B cell (primary cell): ENCODE measurements at places on chromosomes 1 and 21. TPM values are rescaled to one million over a fixed set of nuclear protein-coding genes. Genes with fewer than 3 reads are reported as not detected.
A peak's percentile ranks its signal among the peaks of the same experiment; 100 is the strongest.

DNA sequence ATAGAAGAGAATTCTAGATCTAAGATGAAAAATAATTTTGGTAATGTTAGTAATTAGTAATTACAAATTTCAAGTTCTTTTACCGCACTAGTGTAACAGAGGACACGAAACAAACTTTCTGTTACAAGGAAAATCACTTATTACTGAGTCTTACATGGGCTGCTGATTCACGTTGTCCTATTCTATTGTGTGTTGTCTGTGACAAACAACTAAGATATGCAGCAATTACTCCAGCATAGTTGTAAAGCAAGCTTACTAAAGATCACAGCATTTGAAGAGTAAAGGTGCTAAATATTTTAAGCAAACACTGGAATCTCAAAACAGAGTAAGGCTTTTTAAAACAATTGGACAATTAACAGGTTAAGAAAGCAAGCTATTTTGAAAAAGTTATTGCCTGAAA is 502.3 kb downstream of the KCNT2 start:
- H3K4me3 ChIP-seq, result no peak overlapping the region
- H3K4me1 ChIP-seq, result no peaks in the 10 kb centered on the region
- no peaks in the 10 kb centered on the region for H3K36me3 ChIP-seq
- DNase-seq, result no peak

- no peak for DNase-seq
- no peak overlapping the region for H3K4me3 ChIP-seq
- H3K27me3 ChIP-seq, result peaks cover 15% of the 10 kb centered on the region
- H3K27ac ChIP-seq, result no peak overlapping the region
These were observed 1.2 kb downstream of the TNFRSF8 start for GRCh38 chr1:12064073-12064969.

DNA sequence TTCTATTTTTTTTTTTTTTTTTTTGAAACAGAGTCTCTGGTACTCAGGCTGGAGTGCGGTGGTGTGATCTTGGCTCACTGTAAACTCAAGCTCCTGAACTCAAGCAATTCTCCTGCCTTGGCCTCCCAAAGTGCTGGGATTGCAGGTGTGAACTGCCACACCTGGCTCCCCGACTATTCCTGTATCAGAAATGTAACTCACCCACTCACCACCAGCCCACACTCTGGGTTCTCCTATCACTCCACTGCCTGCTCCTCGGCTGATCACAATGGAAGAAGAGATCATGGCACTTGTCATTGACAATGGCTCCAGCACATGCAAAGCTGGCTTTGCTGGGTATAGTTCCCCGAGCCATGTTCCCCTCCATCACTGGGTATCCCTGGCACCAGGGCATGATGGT is 15.9 kb downstream of the RABIF start:
- H3K36me3 ChIP-seq, result peaks cover under 1% of the 10 kb centered on the region
- H3K27ac ChIP-seq, result no peak overlapping the region
- no peak overlapping the region for H3K4me3 ChIP-seq
- H3K4me1 ChIP-seq, result no peaks in the 10 kb centered on the region
- no peak for DNase-seq

DNA sequence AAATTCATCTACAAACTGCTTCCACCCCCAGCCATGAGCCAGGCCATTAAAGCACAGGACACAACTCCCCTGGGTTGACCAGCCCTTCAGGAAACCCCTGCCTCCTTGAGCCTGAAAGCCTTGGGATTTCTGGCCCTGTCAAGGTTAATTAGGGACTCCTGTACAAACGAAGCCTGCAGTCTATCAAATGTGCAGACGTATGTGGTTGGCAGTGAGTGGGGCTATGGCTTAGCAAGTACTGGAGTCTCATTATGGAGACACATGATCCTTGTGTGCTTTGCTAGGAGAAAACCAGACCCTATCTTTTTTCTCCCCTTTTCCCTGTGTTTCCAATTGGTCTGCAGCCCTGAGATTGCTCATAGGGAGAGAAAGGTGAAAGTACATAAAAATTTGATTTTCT is 588.3 kb upstream of the USP24 start:
- H3K36me3 ChIP-seq, result no peaks in the 10 kb centered on the region
- H3K27me3 ChIP-seq, result no peaks in the 10 kb centered on the region
- H3K27ac ChIP-seq, result no peak overlapping the region
- no peak overlapping the region for H3K4me3 ChIP-seq

DNA sequence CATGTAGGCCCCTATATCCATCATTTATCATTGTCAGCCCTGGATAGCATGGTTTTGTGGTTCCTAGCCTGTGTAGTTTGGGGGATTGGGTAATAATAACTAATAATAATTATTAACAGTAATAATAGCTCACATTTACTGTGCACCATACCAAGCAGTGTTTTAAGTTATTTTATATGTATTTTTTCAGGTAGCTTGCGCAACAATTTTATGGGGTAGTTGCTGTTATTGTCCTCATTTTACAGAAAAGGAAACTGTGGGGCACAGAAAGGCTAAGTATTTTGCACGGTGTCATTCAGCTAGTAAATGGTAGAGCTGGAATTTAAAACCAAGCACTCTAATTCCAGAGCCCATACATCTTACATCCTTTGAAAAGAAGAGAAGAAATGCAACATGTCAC is 179.8 kb downstream of the HS2ST1 start:
- no peak for DNase-seq
- H3K27ac ChIP-seq, result no peak overlapping the region
- no peaks in the 10 kb centered on the region for H3K36me3 ChIP-seq

DNA sequence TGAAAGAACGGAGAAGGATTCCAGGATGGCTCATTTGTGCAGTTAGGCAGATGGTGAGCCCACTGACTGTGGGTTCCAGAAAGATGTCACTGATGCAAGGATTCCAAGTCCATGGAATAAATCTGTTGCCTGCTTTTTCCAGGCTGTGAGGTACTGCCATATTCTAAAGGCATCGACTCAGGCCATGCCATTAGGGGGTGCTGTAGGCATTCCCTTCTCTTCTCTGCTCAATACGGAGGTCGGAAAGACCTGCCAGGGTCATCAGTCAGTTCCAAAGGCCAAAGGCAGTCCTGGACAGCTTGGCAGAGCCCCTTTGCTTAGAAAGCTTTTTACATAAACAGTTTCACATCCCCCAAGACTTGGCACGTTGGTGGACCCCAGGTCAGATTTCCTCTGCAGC is 31.7 kb upstream of the TMEM125 start:
- H3K36me3 ChIP-seq, result no peaks in the 10 kb centered on the region
- no peak overlapping the region for H3K4me3 ChIP-seq
- peaks cover 27% of the 10 kb centered on the region for H3K4me1 ChIP-seq

- no peaks in the 10 kb centered on the region for H3K36me3 ChIP-seq
- H3K4me1 ChIP-seq, result no peaks in the 10 kb centered on the region
- H3K4me3 ChIP-seq, result no peak overlapping the region
These were observed 241.6 kb upstream of the DUSP10 start for GRCh38 chr1:221983444-221983843.

GRCh38 chr1:204607910-204608309 is 77.6 kb downstream of the LRRN2 start:
- H3K27ac ChIP-seq, result no peak overlapping the region
- H3K36me3 ChIP-seq, result no peaks in the 10 kb centered on the region
- no peaks in the 10 kb centered on the region for H3K4me1 ChIP-seq

GRCh38 chr1:119940697-119941096 is 44.4 kb upstream of the ADAM30 start:
- no peak overlapping the region for H3K4me3 ChIP-seq
- no peaks in the 10 kb centered on the region for H3K27me3 ChIP-seq

DNA sequence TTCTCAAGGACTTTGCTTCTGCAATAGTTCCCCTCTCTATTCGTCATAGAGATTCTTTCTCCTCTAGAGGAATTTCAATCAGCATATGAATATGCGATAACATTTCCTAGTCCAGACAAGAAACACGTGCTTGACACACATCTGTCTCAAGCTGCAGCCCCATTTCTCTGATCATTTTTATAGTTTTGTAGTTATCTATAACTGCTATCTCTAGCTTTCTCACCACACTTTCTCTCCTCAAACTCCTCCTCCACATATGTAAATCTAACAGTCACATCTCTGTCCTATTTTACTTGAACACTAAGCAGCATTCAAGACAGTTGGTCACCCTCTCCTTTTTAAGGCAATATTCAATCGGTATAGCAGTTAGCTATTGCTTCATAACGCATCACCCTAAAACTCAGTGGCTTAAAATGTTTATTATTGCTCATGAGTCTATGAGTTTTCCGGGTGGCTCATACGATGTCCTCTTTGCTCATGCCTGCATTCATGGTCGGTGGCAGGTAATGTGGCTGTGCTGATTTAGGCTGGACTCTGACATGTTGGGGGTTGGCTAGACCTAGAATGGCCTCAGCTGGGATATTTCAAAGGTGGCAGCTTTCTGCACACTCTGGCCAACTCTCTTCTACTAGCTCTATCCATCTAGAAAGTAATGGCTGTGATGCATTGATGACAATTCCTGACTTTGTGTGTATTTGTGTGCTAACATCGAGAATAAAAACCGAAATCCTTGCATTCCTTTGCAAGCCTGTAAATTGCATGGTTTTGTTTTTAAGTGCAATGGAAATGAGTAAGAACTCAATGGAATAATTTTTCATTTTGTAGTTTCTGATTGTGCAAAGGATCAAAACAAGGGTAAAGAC is 20.6 kb downstream of the ATP6V1G3 start:
- DNase-seq, result no peak
- peaks cover 34% of the 10 kb centered on the region for H3K4me1 ChIP-seq
- no peaks in the 10 kb centered on the region for H3K27me3 ChIP-seq
- H3K36me3 ChIP-seq, result no peaks in the 10 kb centered on the region
- peak overlapping the region; percentile 14 for H3K27ac ChIP-seq

DNA sequence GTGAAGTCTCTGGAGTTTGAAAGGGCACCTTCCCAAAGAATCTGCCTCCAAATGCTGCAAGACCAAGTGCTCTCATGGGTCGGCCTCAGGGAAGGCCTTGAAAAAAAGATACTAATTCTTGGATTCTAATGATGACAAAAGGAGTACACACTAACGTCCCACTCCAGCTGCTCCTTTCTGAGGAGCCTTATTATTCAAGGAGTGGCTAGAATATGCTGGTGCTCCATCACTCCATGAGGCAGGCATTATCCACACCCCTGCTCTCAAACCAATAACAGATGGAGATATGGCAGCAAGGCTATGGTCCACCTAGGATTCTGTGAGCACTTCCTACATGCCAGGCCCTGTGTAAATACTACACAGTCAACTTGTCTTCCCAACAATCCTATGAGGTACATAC is 54.4 kb downstream of the FAM78B start:
- H3K36me3 ChIP-seq, result no peaks in the 10 kb centered on the region
- no peak overlapping the region for H3K27ac ChIP-seq
- no peak overlapping the region for H3K4me3 ChIP-seq
- no peaks in the 10 kb centered on the region for H3K27me3 ChIP-seq
- no peak for DNase-seq

DNA sequence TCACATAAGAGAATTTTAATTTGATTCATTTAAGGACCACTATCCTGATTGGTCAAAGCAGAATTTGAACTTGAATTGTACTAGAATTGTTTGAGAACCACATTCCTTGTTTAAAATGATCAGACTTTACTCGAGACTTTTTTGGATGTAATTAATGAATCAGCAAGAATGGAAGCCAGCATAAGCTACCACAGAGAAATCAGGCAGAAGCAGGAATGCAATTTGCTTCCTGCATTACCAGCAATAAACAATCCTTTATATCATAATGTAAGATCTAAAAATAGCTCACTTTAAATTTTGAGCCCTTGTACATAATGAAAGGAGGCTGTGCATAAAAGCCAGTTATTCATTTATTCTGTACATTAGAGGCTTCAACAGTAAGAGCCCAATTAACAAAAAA is 119.8 kb upstream of the BACE2 start:
- no peak for DNase-seq
- H3K27me3 ChIP-seq, result no peaks in the 10 kb centered on the region
- H3K36me3 ChIP-seq, result no peaks in the 10 kb centered on the region
- H3K27ac ChIP-seq, result no peak overlapping the region
- no peaks in the 10 kb centered on the region for H3K4me1 ChIP-seq
- H3K4me3 ChIP-seq, result no peak overlapping the region

- H3K4me1 ChIP-seq, result no peaks in the 10 kb centered on the region
- no peaks in the 10 kb centered on the region for H3K27me3 ChIP-seq
- H3K36me3 ChIP-seq, result no peaks in the 10 kb centered on the region
- no peak overlapping the region for H3K4me3 ChIP-seq
- no peak overlapping the region for H3K27ac ChIP-seq
These were observed 45.9 kb downstream of the DUSP10 start for GRCh38 chr1:221696027-221696426.

GRCh38 chr1:112722601-112723510 is 7.7 kb upstream of the PPM1J start:
- H3K27ac ChIP-seq, result no peak overlapping the region
- H3K27me3 ChIP-seq, result no peaks in the 10 kb centered on the region
- DNase-seq, result peak; percentile 20
- no peak overlapping the region for H3K4me3 ChIP-seq
- no peaks in the 10 kb centered on the region for H3K36me3 ChIP-seq

GRCh38 chr1:43691871-43692815 is 15.2 kb upstream of the ST3GAL3 start:
- H3K36me3 ChIP-seq, result peaks cover 4% of the 10 kb centered on the region
- no peaks in the 10 kb centered on the region for H3K27me3 ChIP-seq
- no peak for DNase-seq

DNA sequence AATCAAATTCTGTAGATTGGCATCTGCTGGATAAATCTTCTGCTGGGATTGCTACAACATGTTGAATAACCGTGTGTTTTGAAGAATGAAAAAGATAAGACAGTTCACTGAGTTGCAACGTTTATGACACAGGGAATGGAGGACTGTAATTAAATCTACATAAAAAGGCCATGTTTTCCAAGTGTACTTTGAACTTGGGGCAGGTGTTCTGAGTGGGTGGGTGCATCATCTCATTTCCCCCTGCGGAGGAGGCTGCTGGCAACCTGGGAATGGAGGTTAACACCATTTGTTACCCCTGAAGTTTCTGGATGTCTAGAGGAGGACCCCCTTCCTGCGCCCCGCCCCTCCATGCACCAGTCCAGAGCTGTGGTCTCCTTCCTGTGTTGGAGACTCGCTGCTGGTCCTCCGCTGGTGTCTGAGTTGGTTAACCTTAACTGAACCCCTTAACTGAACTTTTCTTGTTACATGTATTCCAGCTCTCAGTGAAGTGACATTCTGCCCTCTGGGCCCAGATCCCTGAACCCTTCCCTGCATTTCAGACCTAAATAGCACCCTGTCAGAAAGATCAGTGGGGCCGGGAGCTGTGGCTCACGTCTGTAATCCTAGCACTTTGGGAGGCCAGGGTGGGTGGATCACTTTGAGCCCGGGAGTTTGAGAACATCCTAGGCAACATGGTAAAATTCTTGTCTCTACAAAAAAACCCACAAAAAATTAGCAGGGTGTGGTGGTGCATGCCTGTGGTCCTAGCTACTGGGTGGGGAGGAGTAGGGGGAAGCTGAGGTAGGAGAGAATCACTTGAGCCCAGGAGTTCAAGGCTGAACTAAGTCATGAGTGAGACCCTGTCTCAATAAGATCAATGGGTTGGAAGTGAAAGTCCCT is 31.8 kb downstream of the UCK2 start:
- no peak for DNase-seq
- no peak overlapping the region for H3K4me3 ChIP-seq
- H3K4me1 ChIP-seq, result peaks cover 12% of the 10 kb centered on the region
- H3K36me3 ChIP-seq, result no peaks in the 10 kb centered on the region
- H3K27ac ChIP-seq, result no peak overlapping the region
- no peaks in the 10 kb centered on the region for H3K27me3 ChIP-seq

- no peak for DNase-seq
- no peak overlapping the region for H3K4me3 ChIP-seq
- H3K4me1 ChIP-seq, result no peaks in the 10 kb centered on the region
- no peaks in the 10 kb centered on the region for H3K27me3 ChIP-seq
- peaks cover 7% of the 10 kb centered on the region for H3K36me3 ChIP-seq
- H3K27ac ChIP-seq, result no peak overlapping the region
These were observed 47.3 kb downstream of the KMO start for GRCh38 chr1:241579434-241579833.

GREM2 gene
- not detected in 2 replicates for total RNA-seq

SPATA17 gene
- not detected in 2 replicates for total RNA-seq

ATP6V1G3 gene
- total RNA-seq, result not detected in 2 replicates

CFAP74 gene
- not detected in 2 replicates for total RNA-seq

PGBD5 gene
- not detected in 2 replicates for total RNA-seq

RRP15 gene
- total RNA-seq, result 16.4 and 20.2 TPM in 2 replicates

RNU1-4 gene
- 4,377 and 4,541 TPM in 2 replicates for total RNA-seq

SPRR2F gene
- not detected in 2 replicates for total RNA-seq
